ENCODE measurements at places on chromosomes 5 and 9.

DNA sequence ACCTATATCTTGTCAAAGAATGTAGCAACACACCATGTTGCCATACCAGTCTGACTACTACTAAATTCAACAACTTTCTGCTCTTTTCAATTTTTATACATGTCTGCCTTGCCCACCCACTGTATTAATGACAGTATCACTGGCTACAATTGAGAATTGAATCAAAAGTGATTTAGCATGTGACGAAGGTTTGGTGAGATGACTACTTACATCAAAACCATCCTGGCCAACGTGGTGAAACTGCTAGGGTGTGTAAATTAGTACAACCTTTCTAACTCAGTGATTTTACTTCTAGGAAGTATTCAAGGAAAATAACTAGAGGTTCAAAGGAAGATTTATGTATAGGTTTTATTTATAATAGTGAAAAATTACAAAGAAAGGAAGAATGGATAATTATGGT, 109.8 kb downstream of the UNC13B start:
- DNase-seq, result no peak

DNA sequence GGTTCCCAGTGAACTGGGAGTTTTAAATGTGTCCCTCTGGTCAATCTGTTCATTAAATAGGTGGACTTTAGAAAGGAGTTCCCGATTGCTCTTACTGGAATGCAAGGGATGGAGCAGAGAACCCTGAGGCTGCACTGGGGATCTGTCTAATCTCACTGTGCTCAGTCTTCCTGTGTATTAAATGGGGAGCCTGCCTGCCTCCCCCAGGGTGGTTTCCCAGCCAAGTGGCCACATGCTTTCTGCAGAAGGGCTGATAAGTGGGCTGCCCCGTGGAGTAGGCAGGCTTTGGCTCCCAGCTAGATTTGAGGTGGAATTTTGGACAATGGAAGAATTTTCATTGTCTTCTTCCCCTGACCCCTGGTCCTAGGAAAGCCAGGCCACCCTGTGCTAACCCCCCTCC, 14.0 kb upstream of the PHYHD1 start:
- DNase-seq, result no peak

- no peak for DNase-seq
Measured at GRCh38 chr9:68627594-68627993, 77.4 kb upstream of the PIP5K1B start.

GRCh38 chr9:18666986-18667772, 193.2 kb downstream of the ADAMTSL1 start:
- no peak for DNase-seq

GRCh38 chr9:98943682-98944056, at the start of gene COL15A1:
Gene COL15A1 (plus strand): TSS chr9:98943907. CDS start chr9:98944062, 155 bp downstream.
- no peak for DNase-seq

- no peak for DNase-seq
Measured at GRCh38 chr5:117691081-117691870, 1116.7 kb upstream of the SEMA6A start.

- DNase-seq, result no peak
Measured at GRCh38 chr9:91196103-91196950, 165.4 kb downstream of the AUH start.

GRCh38 chr5:88683506-88684135, 199.4 kb downstream of the MEF2C start:
- DNase-seq, result no peak

- no peak for DNase-seq
Measured at GRCh38 chr9:4862506-4863250, 69.9 kb downstream of the RCL1 start.

GRCh38 chr5:158943057-158943456, 156.7 kb downstream of the EBF1 start:
- DNase-seq, result no peak

- DNase-seq, result no peak
Measured at GRCh38 chr5:123170816-123171215, 81.8 kb downstream of the PRDM6 start.

GRCh38 chr5:132056610-132057497, 3.6 kb upstream of the IL3 start:
- no peak for DNase-seq

DNA sequence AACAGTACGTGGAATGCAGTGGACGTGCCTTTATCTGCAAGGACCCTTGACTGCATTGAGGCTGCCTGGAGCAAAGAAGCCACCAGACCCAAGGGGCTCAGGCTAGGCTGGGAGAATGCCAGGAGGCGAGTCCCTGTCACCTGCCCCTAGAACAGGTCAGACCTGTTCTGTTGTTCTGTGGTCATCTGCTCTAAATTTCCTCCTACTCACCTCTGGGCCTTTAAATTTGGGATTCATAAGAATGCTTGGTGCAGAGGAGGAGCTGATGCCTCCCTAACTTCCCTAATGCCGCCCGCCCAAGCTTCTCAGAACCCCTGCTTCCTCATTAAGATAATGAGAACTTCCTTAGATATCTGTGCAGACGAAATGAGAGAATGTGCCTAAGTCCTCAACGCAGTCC, 32.0 kb downstream of the DAPK1 start:
- no peak for DNase-seq

- no peak for DNase-seq
Measured at GRCh38 chr5:126811515-126812198, 34.7 kb downstream of the LMNB1 start.
